ENCODE measurements at places on chromosomes 5 and 9. TPM values are rescaled to one million over a fixed set of nuclear protein-coding genes. Genes with fewer than 3 reads are reported as not detected.
A peak's percentile ranks its signal among the peaks of the same experiment; 100 is the strongest.

GRCh38 chr5:45609661-45610060 lies 86.5 kb downstream of the HCN1 start:
- H3K27ac ChIP-seq = no peak overlapping the region
- no peaks in the 10 kb centered on the region for H3K27me3 ChIP-seq
- no peak overlapping the region for H3K4me3 ChIP-seq
- no peaks in the 10 kb centered on the region for H3K36me3 ChIP-seq

- H3K4me1 ChIP-seq = no peaks in the 10 kb centered on the region
- H3K4me3 ChIP-seq = no peak overlapping the region
- no peak overlapping the region for H3K27ac ChIP-seq
- H3K27me3 ChIP-seq = no peaks in the 10 kb centered on the region
Observed at GRCh38 chr5:76601470-76601869, 21.7 kb downstream of the F2RL2 start.

GRCh38 chr5:167284222-167284890 lies 1007.1 kb upstream of the WWC1 start:
- no peaks in the 10 kb centered on the region for H3K4me1 ChIP-seq
- no peak for DNase-seq
- H3K27ac ChIP-seq = no peak overlapping the region
- no peaks in the 10 kb centered on the region for H3K36me3 ChIP-seq
- H3K27me3 ChIP-seq = no peaks in the 10 kb centered on the region

DNA sequence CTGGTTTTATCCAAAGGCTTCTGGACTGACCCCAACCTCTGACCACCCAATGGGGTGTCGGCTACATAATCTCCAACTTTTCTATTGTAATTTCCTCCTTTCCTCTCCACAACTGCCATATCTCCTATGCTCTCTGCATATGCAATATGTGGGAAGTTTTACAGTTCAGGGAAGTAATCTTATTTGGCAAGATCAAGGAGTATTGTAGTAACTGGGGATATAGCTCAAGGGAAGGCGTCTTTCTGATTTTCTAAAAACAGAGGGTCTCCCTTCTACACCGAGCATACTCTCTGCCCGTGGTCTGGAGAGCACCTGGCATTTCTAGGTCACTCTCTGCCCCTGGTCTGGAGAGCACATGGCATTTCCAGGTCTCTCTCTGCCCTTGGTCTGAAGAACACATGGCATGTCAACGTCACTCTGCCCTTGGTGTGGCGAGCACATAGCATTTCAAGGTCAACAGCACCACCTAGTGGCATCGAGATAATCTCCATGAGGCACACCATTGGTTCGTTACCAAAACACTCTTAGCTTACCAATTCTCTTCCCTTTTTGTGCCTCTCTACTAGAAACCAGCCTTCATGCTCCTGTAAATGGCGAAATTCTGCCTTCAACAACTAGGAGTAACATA lies 616.4 kb upstream of the NUDT12 start:
- no peak for DNase-seq
- H3K4me1 ChIP-seq = no peaks in the 10 kb centered on the region
- no peaks in the 10 kb centered on the region for H3K27me3 ChIP-seq
- H3K4me3 ChIP-seq = no peak overlapping the region

DNA sequence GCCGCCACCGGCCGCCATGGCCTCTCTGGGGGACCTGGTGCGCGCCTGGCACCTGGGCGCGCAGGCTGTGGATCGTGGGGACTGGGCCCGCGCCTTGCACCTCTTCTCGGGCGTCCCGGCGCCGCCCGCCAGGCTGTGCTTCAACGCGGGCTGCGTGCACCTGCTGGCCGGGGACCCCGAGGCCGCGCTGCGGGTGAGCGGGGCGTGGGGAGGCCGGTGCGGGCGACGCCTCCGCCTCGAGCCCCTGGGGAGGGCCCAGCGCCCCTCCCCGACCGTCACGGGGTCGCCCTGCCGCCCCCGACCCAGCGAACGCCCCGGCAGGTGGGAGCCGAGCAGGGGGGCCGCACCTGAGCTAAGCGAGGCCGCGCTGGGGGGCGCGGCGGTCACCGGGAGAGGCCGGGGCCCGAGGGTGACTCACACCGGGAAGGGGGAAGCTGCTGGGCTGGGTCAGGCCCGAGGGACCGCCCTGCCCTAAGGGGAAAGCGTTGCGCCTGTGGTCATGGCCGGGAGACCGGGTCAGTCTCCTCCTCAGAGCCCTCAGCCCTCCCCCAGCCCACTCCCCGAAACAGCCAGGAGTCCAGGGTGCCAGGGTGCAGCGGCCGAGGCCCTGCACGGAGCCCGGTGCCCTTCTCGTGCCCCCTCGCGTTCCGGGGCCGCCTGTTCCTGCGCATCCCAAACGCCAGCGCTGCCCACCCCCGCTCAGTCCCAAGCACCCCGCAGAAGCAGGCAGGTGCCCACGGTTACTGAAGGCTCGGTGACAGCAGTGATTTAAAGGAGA lies 510 bp downstream of the NOXA1 start:
- H3K4me3 ChIP-seq = peak overlapping the region; percentile 65
- peaks cover 12% of the 10 kb centered on the region for H3K4me1 ChIP-seq
- H3K27me3 ChIP-seq = no peaks in the 10 kb centered on the region
- peak overlapping the region; percentile 24 for H3K27ac ChIP-seq
- no peaks in the 10 kb centered on the region for H3K36me3 ChIP-seq
- DNase-seq = peak; percentile 63

GRCh38 chr9:36818965-36819870 lies 214.8 kb downstream of the PAX5 start:
- H3K27me3 ChIP-seq = peaks cover 56% of the 10 kb centered on the region
- peak; percentile 33 for DNase-seq
- no peak overlapping the region for H3K27ac ChIP-seq
- H3K36me3 ChIP-seq = no peaks in the 10 kb centered on the region
- no peak overlapping the region for H3K4me3 ChIP-seq
- H3K4me1 ChIP-seq = peaks cover 6% of the 10 kb centered on the region

- no peaks in the 10 kb centered on the region for H3K27me3 ChIP-seq
- peaks cover 42% of the 10 kb centered on the region for H3K36me3 ChIP-seq
- no peak overlapping the region for H3K27ac ChIP-seq
- no peaks in the 10 kb centered on the region for H3K4me1 ChIP-seq
Observed at GRCh38 chr5:146048994-146049703, 56.2 kb downstream of the PLAC8L1 start.

- peaks cover 27% of the 10 kb centered on the region for H3K36me3 ChIP-seq
- H3K27me3 ChIP-seq = no peaks in the 10 kb centered on the region
- no peak for DNase-seq
- no peaks in the 10 kb centered on the region for H3K4me1 ChIP-seq
- H3K4me3 ChIP-seq = no peak overlapping the region
Observed at GRCh38 chr5:134833340-134834032, 12.3 kb upstream of the C5orf24 start.

DNA sequence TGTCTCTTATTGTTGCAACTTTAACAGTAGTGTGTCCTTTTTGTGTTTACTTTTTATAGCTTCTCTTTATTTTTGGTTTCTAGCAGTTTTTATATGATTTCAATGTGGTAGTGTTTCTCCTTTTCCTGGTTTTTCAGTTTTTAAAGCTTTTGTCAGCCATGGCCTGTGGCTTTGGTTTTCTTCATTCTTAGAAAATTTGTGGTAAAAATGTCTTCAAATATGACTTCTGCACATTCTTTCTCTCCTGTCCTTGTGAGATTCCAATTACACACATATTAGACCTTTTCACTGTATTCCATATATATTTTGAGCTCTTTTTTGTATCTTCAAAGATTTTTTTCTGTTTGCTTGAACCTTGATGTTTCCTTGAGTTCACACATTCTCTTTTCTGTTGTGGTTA lies 180.5 kb downstream of the CNTLN start:
- no peak for DNase-seq
- H3K27me3 ChIP-seq = no peaks in the 10 kb centered on the region
- no peaks in the 10 kb centered on the region for H3K4me1 ChIP-seq
- no peaks in the 10 kb centered on the region for H3K36me3 ChIP-seq
- H3K27ac ChIP-seq = no peak overlapping the region

DNA sequence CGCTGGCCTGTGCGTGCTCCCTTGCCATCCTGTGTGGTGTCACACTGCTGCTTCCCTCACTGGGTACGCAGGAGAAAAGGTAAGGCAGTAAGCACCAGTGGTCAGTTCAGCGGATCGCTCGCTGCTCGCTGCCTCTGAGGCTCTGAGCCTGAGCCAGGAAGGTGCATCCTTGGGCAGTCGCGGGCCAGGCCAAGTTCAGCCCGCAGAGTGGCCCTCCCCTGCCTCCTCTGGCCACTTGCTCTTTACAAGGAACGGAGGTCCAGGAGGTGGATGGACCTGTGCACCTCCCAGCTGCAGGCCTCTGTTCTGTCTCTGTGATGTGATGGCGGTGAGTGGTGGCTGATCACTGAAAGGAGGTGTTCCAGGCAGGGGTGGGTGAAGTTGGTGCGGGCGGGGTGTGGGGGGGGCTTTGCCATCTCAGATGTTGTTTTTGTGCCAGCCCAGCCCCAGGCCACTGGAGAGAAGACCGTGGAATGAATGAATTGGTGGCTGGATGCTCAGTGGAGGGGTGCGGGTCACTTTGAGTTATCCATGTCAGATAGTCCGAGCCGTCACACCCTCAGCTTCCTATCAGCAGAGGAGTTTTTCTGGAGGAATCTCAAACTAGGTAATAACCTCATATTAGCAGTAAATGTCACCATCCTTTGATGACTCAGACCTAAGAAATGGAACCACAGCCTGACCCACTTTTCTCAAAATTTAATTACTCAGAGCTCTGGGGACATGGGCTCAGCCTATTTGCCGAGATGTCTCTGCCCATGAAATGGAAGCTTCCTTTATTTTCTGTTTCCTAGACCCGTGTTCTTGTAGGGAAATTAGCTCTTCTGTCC lies 7.3 kb downstream of the COL5A1 start:
- peaks cover 5% of the 10 kb centered on the region for H3K36me3 ChIP-seq
- no peak for DNase-seq
- no peaks in the 10 kb centered on the region for H3K27me3 ChIP-seq
- H3K27ac ChIP-seq = no peak overlapping the region
- H3K4me3 ChIP-seq = no peak overlapping the region

GRCh38 chr5:64690417-64691151 lies at the start of gene SHISAL2B:
Gene SHISAL2B, plus strand, starts transcription at chr5:64690503. Its CDS starts 121 bp downstream, at chr5:64690624.
- peaks cover 3% of the 10 kb centered on the region for H3K4me1 ChIP-seq
- H3K36me3 ChIP-seq = no peaks in the 10 kb centered on the region
- H3K4me3 ChIP-seq = peak within 1 kb of the TSS; percentile 22
- no peak within 1 kb of the TSS for H3K27ac ChIP-seq

- H3K27ac ChIP-seq = no peak overlapping the region
- no peaks in the 10 kb centered on the region for H3K4me1 ChIP-seq
- no peaks in the 10 kb centered on the region for H3K27me3 ChIP-seq
Observed at GRCh38 chr5:93789173-93790067, 48.0 kb upstream of the POU5F2 start.

- DNase-seq = peak; percentile 11
- H3K27ac ChIP-seq = no peak overlapping the region
- H3K4me3 ChIP-seq = no peak overlapping the region
- H3K36me3 ChIP-seq = no peaks in the 10 kb centered on the region
- no peaks in the 10 kb centered on the region for H3K4me1 ChIP-seq
- H3K27me3 ChIP-seq = peaks cover 2% of the 10 kb centered on the region
Observed at GRCh38 chr5:169767938-169768337, 130.9 kb downstream of the DOCK2 start.

GRCh38 chr5:71013575-71013974 lies 11.6 kb downstream of the NAIP start:
- H3K27ac ChIP-seq = no peak overlapping the region
- DNase-seq = no peak
- H3K27me3 ChIP-seq = no peaks in the 10 kb centered on the region

DNA sequence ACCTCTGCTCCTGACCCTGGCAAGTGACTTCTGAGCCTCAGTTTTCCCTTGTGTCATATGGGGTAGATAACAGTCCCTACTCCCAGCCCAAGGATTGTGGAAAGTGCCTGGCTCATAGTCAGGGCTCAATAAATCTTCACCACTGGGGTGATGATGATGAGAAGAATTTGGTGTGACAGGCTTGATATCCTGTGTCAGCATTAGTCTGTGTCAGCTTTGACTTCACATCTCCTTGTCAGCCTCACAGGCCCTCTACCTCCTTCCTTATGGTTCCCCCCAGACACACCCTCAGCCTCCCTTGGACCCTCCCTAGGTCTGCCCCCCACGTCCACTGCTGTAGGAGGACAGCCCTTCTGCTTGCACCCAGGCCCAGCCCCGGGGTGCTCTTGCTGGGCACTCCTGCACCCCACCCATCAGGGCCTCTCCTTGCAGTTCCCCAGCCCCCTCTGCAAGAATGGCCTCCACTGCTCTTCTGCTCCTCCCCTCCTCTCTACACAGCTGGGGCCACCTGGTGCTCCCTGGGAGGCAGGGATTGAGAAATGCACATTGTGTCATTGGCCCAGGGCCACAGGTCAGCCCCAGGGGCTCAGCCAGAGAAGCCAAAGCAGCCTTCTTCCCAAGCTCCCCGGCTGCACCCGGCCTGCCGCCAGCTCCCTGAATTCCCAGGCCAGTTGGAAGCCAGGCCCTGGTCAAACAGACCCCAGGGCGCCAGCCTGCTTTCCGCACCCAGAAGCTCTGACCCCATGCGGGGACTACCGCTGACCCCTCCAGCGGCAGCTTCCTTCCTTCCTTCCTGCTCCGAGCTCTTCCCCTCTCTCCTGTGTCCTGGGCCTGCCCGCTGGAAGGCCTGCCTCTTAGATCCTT lies 7.7 kb downstream of the FGFR4 start:
- H3K4me1 ChIP-seq = peaks cover 78% of the 10 kb centered on the region
- peaks cover 85% of the 10 kb centered on the region for H3K36me3 ChIP-seq
- H3K4me3 ChIP-seq = no peak overlapping the region
- peak overlapping the region; percentile 55 for H3K27ac ChIP-seq

- no peaks in the 10 kb centered on the region for H3K36me3 ChIP-seq
- no peak for DNase-seq
- no peaks in the 10 kb centered on the region for H3K4me1 ChIP-seq
- H3K27me3 ChIP-seq = peaks cover 3% of the 10 kb centered on the region
Observed at GRCh38 chr9:124199474-124199873, 58.3 kb upstream of the NEK6 start.

DNA sequence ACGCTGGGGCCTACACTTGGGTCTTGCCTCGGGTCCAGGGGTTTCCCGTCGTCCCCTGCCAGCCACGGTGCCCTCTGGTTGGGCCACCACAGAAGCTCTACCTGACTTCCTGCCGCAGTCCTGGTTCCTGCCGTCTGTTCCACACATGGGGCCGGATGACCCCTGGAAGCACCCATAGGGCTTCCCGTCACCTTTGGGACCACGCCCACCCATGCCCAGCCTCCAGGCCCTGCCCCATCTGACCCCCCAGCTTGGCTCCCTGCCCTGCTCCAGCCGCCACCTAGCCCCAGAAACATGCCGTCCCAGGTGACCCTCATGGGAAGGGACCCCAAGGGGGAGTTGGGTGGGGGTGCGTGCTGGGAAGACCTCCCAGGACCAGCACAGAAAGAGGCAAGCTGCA lies 13.7 kb downstream of the MRPL36 start:
- no peak overlapping the region for H3K27ac ChIP-seq
- peaks cover 16% of the 10 kb centered on the region for H3K27me3 ChIP-seq
- no peaks in the 10 kb centered on the region for H3K4me1 ChIP-seq
- H3K36me3 ChIP-seq = no peaks in the 10 kb centered on the region

DNA sequence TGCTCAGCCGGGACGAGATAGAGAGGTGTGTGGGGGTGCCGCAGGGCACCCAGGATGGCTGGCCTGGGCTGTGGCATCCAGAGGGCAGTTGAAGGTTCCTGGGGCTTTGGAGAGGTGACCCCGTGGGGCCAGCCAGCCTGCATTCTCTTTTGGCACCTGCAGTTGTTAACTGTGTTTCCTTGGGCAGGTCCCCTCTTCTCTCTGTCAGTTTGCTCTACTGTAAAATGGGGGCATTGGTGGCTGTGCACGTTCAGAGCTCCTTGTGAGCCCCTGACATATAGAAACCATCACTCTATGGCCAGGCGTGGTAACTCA lies 8.5 kb downstream of the ZDHHC12 start:
- H3K27ac ChIP-seq = no peak overlapping the region
- peaks cover 4% of the 10 kb centered on the region for H3K4me1 ChIP-seq
- DNase-seq = no peak
- no peaks in the 10 kb centered on the region for H3K27me3 ChIP-seq
- H3K4me3 ChIP-seq = no peak overlapping the region
- H3K36me3 ChIP-seq = peaks cover 9% of the 10 kb centered on the region

RANBP3L gene
- 0.60 TPM for polyA plus RNA-seq

PCDHB11 gene
- 1.1 TPM for polyA plus RNA-seq

GDA gene
- 97.2 TPM for polyA plus RNA-seq

ADAMTSL2 gene
- polyA plus RNA-seq = 0.69 TPM

Measured in large intestine (tissue), 12 donors.